ENCODE measurements at places on chromosomes 2 and 18. TPM values are rescaled to one million over a fixed set of nuclear protein-coding genes. Genes with fewer than 3 reads are reported as not detected.

DNA sequence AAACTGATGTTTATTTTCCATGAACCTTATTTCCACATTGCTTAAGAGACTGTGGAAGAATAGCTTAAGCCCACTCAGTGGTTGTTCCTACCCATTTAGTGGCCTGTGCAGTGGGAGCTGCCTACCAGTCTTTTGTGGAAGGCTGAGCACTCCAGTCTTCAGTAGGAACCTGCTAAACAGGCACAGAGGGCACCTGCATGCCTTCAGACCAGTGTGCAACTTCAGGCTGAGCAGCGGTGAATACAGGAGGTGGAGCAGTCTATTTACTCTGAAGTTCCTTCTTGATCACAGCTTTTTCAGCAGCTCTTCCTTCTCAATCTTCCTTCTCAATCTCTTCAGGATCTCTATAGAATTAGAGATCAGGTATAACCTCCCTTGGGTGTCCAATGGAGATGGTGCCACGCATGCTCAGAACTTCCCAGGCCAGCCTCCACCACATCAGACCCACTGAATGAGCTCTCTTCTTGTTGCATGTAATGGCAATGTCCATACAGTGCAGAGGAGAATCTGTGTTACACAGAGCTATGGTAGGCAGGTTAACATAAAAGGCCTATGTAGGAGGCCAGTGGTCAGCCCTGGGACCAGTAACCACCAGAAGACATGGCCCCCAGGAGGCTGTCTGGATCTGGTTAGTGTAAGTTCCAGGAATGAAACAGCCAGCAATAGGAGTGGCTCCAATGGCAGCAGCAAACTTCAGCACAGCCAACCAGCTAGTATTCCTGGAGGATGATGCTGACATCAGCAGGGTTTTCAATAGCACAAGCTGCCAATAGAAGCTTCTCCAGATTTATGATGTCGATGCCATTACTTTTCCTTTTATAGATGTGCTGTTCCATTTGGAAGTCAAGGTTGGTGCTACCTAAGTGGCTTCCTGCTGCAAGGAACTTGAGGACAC is 47.9 kb upstream of the MAT2A start:
- no peak for DNase-seq

DNA sequence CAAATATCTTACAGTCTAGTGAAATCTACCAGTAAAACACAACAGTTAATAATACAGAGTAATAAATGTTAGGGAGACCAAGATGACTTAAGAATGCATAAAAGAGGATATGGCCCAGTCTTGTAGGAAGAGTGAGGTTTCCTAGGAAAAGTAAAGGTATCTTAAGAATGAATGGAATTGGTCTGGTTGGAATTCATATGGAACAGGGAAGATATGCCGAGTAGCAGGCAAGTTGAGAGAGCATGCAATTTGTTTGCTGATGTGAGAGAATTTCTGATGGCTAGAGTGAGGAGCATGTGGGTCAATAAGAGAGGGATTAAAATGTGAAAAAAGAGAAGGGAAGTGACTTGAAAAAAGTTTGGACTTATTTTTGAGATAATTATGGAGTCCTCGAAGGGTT is 512.9 kb upstream of the ZEB2 start:
- DNase-seq = no peak

GRCh38 chr2:233164967-233165366 is 86.5 kb upstream of the ATG16L1 start:
- DNase-seq = no peak

- no peak for DNase-seq
Observed at GRCh38 chr2:192940767-192941166, 746.0 kb upstream of the TMEFF2 start.

DNA sequence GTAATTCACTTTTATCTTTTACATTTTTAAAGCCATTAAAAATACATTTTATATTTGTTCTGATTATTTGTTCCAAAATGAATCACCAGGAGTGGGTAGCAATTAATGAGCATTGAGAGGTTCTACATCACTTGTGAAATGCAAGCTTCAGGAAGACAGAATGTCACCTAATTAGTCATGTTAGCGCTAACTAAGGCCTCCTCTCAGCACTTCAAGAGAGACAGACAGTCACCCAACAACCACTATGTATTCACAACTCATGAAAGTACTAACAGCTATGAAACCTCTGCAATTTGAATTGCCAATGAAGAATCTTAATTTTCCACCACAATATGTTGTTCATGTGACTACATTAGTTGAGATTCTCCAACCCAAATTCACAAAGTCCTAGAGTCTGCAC is 611.0 kb downstream of the KCNJ3 start:
- no peak for DNase-seq

DNA sequence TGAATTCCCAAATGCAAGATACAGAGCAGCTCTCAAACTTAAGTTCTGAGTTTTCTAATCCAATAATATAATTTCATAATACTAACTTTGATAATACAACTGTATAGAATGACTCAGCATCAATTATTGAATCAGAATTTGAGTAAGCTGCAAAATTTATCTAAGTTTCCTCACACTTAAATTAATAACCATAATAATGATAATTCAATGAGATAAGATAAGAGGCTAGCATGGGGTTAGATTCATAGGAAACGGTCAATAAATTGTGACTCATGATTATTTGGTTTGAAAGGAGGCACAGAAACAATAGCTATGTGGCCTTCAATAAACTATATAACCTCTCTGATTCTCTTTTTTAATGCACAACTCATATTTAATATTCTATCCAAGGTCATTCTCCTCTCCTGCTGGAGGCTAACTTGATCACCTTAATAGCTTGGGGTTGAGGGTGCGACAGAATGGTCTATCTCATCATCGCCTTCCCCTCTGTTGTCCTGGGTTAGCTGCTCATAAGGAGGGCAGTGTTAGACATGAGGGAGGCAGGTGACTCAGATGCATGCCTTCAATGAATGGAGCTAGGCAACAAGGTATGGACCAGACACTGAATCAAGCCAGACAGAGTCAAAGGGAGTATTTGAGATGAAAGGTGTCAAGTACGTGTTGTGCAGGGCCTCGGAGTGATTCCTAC is 36.2 kb upstream of the BMP10 start:
- no peak for DNase-seq

Gene INPP5D
- 1.8 TPM for total RNA-seq

Gene GDF7
- 0.02 TPM for total RNA-seq

Measured in HCT116 (cell line).